ENCODE measurements at places on chromosomes 6 and 20.

DNA sequence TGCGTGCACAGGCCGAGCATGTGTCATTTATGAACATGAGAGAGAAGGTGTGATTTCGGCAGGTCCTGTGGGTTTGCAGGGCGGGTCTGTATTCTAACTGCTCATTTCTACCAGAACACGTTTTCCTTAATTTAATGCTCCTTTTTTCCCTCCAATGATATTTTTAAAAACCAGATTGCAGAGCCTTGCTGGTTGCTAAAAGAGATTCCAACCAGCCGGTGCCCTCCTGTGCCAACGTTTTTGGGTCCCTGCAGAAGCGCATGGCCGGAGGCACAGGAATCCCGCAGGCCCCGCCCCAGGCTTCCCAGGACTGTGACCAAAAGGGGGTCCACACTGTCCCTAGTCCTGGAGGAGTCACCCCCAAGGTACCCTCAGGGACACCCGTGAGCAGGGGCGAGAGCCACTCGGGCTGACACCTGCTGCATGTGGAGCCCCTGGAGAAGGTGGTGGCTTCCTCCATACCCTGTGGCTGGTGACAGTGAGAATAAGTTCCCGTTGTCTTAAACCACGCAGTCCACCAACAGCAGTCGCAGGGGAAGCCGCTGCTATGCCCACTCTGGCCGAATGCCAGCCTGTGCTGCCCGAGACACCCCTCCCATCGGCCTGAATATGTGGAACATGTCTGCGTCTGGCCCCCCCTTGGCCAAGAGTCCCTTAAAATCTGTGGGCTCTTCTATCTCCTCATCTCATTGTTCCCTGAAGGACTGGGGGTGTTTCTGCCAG lies 15.7 kb upstream of the NTSR1 start:
- DNase-seq = no peak

DNA sequence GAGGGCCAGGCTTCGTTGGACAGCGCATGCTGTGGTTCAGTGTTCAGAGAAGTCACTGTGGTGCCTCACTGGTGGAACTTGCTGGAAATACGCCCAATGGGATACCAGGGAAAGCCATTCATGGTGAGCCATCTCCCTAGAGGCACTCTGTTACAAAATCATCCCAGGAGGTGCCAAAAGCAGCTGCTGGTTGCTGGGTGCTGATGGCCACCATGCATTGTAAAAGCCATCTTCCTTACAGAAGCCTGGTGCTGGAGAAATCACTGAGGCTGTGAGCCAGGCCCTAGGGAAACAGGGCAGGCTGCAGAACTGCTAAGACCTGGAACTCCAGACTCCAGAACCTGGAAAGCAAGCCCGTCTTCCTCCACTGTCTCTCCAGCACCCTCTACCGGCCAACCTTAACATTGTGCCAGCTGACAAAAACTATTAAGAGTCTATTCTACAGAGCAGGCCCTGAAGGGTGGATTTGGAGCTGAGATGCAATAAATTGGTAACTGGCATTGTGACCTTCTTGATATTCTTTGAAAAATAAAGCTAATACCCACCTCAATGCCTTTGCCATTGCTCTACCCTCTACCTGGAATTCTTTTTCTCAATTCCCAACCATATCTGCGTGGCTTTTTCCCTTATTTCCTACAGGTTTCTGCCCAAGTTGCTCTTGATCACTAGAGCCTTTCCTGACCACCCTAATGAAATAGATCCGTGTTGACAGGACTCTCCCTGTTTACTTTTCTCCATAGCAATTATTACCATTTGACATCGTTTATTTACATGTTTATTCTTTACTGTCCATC lies 18.5 kb downstream of the SNRPB start:
- DNase-seq = peak; percentile 62

GRCh38 chr6:106254636-106255035 lies 70.9 kb downstream of the ATG5 start:
- DNase-seq = no peak

DNA sequence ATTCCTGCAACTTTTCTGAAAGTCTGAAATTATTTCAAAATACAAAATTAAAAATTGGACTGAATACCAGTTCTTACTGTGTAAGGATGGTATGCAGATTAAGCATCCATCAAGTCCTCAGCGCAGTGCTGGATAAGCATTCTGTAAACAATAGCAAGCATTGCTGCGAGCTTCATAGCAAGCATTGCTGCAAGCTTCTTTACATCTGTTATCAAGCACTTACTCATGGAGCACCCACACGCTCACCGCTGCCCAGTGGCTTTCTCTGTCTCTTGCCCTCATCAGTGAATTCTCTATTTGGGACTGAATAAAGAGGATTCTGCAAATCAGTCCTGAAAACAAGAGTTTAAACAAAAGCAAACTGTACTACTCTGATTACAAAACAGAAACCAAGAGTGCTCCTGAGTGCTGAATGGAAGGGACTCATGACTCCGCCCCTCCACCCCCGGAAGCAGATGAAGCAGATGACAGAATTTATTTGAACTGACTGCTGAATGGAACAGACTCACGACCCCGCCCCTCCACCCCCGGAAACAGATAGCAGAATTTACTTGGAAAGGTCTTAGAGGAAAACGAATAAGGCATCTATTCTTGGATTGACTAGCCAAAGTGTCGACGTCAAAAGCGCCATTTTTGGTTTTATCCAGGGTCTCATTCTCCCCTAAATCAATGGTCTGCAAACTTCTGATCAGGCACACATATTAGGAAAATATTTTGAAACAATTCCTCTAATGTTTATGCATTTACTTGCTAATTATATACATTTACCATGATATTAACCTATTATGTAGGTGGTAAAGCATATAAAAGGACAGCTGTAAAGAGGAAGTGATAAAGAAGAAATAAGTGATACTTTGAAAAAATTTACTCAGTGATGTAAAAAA lies 22.1 kb upstream of the EYA2 start:
- DNase-seq = peak; percentile 70

DNA sequence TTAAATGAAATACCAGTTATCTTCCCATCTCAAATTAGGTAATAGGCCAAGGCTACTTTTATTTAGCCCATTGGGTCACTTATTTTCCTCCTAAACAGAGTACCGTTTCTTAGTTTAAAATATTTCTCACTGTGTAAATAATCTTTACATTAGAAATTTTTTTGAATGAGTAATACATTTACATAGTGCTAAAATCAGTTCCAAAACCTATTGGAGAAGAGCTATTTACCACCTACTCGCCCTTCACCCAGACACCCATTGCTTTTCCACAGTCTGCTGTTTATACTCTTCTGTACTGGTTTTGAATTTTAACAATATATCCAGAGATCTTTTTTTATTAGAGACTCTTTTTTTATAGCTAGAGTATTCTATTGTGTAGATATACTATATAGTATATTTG lies 36.9 kb downstream of the MCM8 start:
- DNase-seq = no peak

GRCh38 chr6:138107752-138108592 lies 753 bp upstream of the PERP start:
- DNase-seq = no peak

Data from right cardiac atrium (tissue), 5 donors.